Calu3 (cell line): ENCODE measurements at places on chromosomes 6 and 20. TPM values are rescaled to one million over a fixed set of nuclear protein-coding genes. Genes with fewer than 3 reads are reported as not detected.

TNFRSF6B gene
- total RNA-seq, result not detected in 2 replicates

GRCh38 chr20:14935285-14935684 lies 597.9 kb upstream of the FLRT3 start:
- no peak for DNase-seq
- no peaks in the 10 kb centered on the region for H3K27me3 ChIP-seq
- H3K4me1 ChIP-seq, result no peaks in the 10 kb centered on the region
- H3K4me3 ChIP-seq, result no peak overlapping the region
- peaks cover 5% of the 10 kb centered on the region for H3K36me3 ChIP-seq

OXT gene
- not detected in 2 replicates for total RNA-seq

GRCh38 chr6:133918208-133918930 lies 29.5 kb downstream of the TCF21 start:
- no peaks in the 10 kb centered on the region for H3K4me1 ChIP-seq
- no peak overlapping the region for H3K27ac ChIP-seq
- no peak for DNase-seq
